Choroid plexus epithelial cell (primary cell): ENCODE measurements at places on chromosomes 11 and 22.
A peak's percentile ranks its signal among the peaks of the same experiment; 100 is the strongest.

DNA sequence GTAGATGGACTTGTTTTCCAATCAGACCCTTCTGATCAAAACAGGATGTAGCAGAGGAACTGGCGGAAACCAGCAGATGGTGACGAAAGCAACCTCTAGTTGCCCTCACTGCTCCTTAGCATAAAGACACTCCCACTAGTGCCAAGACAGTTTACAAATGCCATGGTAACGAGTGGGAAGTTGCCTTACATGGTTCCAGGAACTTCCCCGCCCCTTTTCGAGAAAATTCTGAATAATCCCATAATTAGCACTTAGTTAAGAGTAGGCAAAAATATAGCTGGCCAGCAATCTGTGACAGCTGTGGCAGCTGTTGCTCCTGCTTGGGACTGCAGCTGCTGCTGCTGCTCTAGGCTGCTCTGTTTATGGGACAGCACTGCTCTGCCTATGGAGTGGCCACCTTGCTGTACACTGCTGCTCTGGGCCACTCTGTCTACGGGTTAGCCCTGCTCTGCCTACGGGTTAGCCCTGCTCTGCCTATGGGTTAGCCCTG lies 33.4 kb upstream of the SORL1 start:
- no peak for DNase-seq

- DNase-seq: no peak
These were observed 62.6 kb downstream of the CTTN start for GRCh38 chr11:70460964-70461363.

- DNase-seq: no peak
These were observed 33.4 kb upstream of the FTH1 start for GRCh38 chr11:62000539-62001446.

GRCh38 chr11:95229199-95229992 lies 1.6 kb downstream of the SESN3 start:
- DNase-seq: peak; percentile 56

DNA sequence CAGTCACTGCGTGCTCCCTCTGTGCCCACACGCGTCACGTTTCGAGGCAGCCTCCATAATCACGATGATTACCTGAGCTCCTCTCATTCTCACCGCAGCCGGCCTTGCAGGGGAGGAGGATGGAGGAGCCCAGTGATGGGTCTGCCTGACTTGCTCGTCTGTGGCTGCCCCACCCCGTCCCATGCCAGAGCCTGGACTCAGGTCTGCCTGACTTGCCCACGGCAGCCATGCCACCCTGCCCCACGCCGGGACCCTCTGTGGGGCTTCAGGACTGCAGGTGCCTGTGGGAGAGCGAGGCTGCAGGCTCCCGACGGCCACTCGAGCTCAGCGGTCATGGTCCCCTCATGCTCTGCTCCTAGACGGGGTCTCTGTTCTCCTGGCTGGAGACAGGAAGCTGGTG lies 1025.1 kb downstream of the BRD1 start:
- DNase-seq: no peak

DNA sequence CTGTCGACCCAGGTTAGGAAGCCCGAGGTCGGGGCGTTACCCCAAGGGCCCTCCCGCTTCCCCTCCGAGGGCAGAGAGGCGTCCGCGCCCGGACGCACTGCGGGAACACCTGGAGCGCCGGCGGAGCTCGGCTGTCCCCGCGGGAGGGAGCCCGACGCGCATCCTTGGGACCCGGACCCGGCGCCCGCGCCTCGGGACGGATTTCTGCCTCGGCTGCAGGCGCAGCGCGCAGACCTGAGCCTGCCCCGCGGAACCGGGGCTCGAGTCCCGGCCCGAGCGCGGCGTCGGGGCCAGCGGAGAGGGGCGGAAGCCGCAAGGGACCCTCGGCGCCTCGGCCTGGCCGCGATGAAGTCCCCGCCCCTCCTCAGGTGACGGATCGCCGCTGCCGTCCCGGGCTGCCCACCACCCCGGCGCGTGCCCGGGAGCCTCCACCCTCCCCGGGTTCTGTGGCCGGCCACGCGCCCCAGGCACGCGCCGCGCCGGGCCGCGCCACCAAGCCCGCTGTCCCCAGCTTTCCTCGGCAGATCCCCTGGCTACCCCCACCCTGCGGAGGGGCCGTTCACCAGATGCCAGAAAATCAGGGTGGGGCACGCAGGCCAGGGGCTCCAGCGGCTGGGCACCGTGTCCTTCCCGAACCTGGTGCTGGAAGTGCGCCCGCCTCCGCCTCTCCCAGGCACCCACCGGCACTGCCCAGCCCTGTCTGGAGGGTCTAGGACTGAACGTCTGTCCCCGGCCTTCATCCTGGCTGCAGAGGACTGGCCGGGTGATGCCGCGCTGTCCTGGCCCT lies 410 bp downstream of the GLB1L3 start:
- DNase-seq: no peak

DNA sequence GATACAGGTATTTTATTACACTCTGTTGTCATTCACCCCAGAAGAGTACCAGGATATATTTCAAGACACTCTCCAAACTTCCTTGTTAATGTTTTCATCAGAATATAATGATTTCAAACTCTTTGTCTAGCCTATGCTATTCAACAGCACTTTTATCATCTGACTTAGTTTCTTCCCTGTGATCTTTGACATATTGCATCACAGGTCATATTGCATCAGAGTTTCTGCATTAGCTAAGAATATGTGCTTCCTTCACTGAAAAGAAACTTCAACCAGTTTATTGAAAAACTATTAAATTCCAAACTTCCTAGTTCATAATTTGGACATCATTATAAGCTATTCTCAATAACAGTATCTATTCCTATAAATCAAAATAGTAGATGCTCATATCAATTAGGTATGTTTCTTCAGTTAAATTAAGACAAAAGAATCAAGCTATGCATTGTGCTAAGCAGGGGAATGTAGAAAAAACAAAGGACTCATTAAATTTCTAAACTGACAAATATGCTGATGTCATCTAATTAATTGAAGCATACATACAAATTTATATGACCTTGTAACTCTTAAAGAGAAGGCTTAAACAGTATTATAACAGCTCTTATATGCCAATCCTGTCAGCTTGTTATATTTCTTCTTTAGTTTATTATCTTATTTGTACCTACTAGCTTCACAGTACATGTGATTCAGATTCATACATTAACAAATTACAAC lies 361.8 kb upstream of the LUZP2 start:
- peak; percentile 39 for DNase-seq

- no peak for DNase-seq
These were observed at the start of gene MMP11 for GRCh38 chr22:23772649-23773473. TSS of gene MMP11 (plus strand) at chr22:23772849. CDS start at chr22:23772871, 22 bp downstream.

DNA sequence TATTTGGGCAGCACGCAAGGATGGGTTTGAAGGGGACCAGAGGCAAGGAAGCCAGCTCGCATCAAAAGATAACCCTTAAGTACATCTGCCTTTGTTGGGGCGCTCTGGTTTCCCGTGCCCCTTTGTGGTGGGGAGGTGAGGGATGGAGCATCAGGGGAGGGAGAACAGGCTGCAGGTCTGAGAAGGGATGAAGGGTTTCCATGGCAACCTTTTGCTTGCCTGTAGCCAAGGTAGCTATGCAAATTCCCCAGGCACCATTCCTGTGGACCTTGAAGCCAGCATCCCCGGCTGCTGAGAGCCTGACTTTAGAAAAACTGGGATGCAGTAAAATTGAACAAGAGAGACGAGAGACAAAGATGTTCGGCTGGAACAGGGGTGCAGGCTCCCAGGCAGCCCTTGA lies 75.7 kb downstream of the SEZ6L start:
- no peak for DNase-seq

DNA sequence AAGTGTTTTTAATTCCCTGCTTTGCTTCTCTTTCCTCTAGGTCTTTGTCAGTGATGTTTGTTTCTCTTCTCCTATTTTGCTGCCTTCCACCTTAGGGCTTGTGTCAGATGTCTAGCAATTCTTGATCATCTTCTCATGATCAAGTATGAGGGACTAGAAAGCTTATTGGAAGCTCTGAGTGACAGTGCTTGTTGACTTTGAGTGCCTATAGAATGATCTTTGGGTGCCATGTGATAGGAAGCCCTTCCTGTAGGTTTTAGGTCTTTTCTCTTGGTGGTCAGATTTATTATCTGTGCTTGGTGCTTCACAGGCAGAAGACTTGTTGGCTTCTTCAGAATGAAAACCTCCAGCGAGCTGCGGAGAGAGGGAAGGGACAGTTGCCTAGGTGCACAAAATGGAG lies 43.1 kb downstream of the BSX start:
- DNase-seq: no peak

- no peak for DNase-seq
These were observed 373.6 kb upstream of the DDI1 start for GRCh38 chr11:103662880-103663279.

DNA sequence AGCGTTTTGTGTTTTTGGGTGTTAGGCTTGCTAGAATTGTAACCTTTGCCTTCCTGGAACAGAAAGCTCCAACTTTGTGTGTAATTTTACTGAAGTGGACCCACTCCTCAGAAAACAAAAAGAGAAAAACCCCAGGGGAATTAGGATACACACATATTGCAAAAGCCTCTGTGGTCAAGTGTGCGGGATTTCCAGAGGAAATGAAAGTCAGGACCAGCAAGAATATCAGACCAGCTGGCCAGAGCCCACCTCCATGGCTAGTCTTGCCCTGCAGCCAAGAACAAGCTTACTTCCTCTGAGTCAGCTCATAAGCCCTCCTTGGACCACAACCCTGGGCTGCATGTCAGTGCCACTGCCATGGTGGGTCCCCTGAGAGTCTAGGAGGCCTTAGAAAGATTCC lies 37.0 kb upstream of the FTH1 start:
- DNase-seq: peak; percentile 93

- DNase-seq: no peak
These were observed 16.0 kb upstream of the PRG2 start for GRCh38 chr11:57406337-57406904.

DNA sequence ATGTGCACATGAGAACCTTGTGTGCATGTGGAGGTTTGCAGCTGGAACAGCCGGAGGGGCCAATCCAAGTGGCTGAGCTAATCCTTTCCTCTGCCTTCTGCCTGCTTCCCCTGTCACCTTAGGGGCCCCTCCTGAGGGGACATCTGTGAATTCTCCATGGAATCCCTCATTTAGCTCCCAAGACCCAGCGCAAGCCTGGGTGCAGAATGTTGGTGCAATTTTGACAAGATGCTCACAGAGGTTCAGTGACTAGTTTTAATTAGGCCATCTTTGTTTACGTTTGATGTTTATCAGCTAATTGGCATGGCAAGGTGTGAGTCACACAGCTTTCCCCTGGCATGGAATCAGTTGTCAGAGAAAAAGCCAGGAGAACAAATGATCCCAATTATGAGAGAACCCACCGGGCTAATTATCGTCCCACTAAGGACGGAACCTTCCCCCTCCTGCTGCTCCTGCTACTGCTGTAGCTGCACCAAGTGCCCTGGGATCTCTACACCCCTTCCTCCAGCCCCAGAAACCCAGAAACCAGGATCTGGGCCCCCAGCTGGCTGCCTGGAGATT lies 63.6 kb upstream of the PAX6 start:
- DNase-seq: no peak

- peak; percentile 61 for DNase-seq
These were observed 72.2 kb downstream of the CWF19L2 start for GRCh38 chr11:107385361-107385981.

- DNase-seq: peak; percentile 72
These were observed 180.9 kb downstream of the KIF18A start for GRCh38 chr11:27926981-27927481.
